Activated CD4-positive, alpha-beta T cell treated with anti-CD3 and anti-CD28 coated beads for 36 hours (primary cell): ENCODE measurements at places on chromosomes 13 and 19. TPM values are rescaled to one million over a fixed set of nuclear protein-coding genes. Genes with fewer than 3 reads are reported as not detected.

The PSMD8 gene
- 275 TPM for total RNA-seq

The KLK14 gene
- total RNA-seq: 1.1 TPM

The ZNF724 gene
- 19.1 TPM for total RNA-seq

The TIMM44 gene
- 80.4 TPM for total RNA-seq

The ZIC5 gene
- total RNA-seq: not detected

The CGB5 gene
- total RNA-seq: not detected

The KANK3 gene
- 0.98 TPM for total RNA-seq

The PEX11G gene
- total RNA-seq: 0.51 TPM

The IGFL2 gene
- not detected for total RNA-seq

The SIGLEC8 gene
- total RNA-seq: not detected

The TSKS gene
- 2.1 TPM for total RNA-seq

The ZNF418 gene
- total RNA-seq: 4.8 TPM

The ERICH4 gene
- not detected for total RNA-seq

The CLASRP gene
- 101 TPM for total RNA-seq

The MTIF3 gene
- total RNA-seq: 43.0 TPM
